ENCODE measurements at places on chromosomes 7 and 10.

DNA sequence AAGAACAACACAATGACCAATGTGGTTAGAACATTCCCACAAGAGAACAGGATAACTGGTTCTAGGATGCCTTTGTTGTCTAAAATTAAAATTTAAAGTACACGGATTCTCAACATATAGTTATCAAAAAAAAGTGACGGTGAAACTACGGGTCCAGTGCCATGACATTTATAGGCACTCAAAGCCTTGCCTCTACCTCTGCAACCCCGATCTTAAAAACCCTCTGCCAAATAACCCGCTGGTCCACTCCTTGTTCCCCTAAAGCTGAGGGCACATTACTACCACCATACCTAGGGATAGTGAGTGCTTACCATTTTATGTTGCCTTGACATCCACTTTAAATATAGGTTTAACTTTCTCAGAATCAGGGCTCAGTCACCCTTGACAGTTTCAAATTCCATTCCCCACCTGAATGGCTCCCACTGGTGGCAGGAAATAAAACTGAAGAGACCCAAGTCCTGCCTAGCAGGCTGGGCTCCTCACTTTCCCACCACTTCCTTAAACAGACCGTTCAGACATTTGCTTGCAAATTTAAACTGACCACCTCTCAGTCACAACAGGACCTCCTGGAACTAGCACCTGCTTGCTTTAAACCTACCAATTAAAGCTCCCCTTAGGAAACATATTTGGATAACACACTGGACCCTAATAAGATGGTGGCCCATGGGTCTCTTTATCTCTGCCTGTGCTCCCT is 169.9 kb upstream of the ASAH2 start:
- no peak for DNase-seq

- DNase-seq, result no peak
Measured at GRCh38 chr7:24340727-24341126, 56.7 kb downstream of the NPY start.

DNA sequence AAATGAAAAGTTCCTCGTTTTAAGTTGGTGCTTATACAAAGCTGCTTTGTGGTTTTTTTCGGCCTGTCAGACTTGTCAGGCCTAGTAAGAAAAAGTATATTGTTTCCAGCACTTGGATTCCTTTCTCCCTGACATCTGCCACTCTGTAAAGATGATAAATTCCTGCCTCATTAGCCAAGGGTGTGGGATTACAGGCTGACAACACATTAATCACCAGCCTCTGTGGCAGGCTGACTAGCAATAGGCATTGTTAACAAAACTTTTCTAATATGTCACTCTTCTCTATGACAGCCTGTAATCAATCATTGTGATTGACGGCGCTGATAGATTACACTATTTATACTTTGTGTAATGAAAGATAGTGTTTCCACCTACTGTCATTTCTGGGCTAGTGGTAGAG is 682.5 kb downstream of the LRMDA start:
- DNase-seq, result no peak

- no peak for DNase-seq
Measured at GRCh38 chr10:5033061-5033778, 29.6 kb upstream of the AKR1C2 start.

DNA sequence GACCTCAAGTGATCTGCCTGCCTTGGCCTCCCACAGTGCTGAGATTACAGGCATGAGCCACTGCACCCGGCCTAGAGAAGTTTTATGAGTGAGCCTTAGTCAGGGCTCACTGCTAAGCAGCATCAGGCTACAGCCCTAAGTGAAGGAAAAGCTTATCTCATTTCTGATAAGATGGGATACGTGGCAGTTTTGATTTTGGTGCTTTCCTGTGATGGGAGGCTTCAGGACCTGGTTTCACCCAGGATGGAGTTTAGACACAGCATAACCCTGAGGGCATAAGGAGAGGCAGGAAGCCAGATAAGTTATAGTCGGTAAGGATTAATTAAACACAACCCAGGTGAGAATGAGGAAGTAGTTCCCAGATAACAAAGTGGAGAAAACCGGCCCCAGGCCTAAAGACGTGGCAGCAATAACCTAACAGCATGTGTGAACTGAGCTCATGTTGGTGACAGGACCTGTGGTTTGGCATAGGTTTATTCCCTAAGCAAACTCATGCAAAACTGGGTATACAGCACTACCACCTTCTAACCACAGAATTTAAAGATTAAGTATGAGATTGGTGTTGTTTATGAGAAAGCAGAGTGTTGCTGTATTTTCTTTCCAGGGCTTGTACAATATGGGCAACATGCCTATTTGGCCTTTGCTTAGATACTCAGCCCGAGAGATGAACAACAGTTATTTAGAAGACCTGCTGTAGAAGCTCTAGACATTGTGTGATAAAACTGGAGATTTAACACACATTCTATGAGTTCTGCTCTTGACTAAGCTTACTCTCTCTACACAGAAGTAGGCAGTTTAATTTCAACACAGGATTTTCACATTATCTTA is 119.4 kb downstream of the COL28A1 start:
- no peak for DNase-seq

GRCh38 chr7:138595454-138595853 is 105.7 kb downstream of the SVOPL start:
- no peak for DNase-seq

- no peak for DNase-seq
Measured at GRCh38 chr7:91435381-91436059, 171.3 kb downstream of the FZD1 start.

Data from cerebellar nuclear complex (tissue), 1 donor.